ENCODE measurements at places on chromosomes 16 and 17. TPM values are rescaled to one million over a fixed set of nuclear protein-coding genes. Genes with fewer than 3 reads are reported as not detected.

DNA sequence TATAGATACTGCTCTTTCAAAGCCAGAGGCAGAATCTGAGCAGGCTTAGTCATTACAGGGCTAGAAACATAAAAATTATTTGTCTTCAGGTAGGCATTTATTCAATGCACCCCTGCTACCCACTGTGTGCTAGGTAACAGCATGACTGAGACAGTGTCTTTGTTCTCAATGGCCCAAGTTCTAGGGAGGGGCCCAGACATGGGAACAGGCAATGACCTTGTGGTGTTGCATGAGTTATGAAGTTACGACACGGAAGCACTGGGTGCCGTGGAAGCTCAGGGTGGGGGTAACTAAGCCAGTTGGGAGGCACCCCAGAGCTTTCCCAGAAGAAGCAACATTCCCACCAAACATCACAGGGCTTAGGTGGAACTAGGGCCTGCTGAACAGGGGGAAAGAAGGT lies 87.0 kb downstream of the CPPED1 start:
- no peak for DNase-seq

DNA sequence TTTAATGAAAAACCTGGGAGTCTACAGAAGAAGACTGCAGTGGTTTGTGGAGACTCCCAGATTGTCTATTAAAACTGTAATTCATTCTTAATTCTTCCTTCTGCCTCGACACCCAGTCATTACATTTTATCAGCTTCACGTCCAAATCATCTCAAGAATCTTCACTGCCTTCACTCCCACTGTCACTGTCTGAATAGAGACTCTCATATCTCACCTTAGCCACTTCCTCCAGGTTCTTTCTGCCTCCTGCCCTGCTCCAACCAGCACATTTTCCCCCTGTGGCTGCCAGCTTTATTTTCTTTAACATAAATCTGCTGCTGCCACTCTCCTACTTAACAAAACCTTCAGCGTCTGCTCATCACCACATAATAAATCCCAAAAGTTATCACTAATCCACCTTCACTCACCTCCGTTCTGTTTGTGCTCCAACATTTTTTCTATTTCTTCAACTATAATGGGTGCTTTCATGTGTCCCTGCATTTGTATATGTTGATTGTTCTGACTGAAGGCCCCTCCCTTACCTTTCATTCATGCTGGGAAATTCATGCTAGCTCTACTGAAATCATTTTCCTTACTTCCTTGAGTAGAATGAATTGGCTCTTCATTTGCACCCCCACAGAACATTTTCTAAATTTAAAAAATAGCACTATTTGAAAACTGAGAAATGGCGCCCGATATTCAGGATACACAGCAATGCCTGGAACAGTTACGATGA lies 38.9 kb downstream of the KCNJ2 start:
- DNase-seq: no peak

GRCh38 chr16:4846503-4846900 lies 586 bp downstream of the GLYR1 start:
- DNase-seq: peak; percentile 46

- no peak for DNase-seq
These were observed 43.5 kb downstream of the NT5M start for GRCh38 chr17:17346428-17347233.

DNA sequence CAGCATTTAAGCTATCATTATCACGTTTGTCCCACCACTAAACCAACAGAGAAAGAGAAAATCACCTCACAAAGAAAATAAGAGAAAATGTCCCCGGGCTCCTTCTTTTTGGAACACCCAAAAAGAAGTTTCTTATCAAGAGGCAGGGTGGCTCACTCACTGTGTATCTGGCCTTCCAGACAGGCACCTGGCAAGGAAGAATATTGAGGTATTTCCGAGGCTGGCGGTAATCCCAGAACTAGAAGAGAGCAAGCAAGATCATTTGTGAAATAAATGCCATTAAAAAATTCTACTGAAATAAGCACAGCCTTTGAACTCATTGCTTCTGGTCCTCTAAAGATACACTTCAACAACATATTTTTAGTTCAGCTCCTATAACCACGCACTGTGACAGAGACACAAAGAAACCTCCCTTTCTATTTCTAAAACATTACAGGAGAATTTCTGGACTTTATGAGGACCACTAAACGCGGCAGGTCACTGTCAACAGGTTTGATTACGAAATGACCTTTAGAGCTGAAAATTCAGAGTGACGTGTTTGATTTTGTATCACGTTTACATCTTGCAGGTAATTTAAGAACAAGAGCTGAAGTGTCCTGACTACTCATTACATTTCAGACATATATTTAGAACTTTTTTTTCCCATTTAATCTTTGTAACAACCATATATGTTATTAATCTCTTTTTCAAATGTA lies 61.0 kb downstream of the WDR59 start:
- no peak for DNase-seq

GRCh38 chr16:24589997-24590396 lies 50.6 kb downstream of the RBBP6 start:
- no peak for DNase-seq

GRCh38 chr16:10967986-10968385 lies 23.6 kb downstream of the CLEC16A start:
- no peak for DNase-seq

GRCh38 chr17:73311428-73311780 lies 397 bp downstream of the CDC42EP4 start:
- no peak for DNase-seq

DNA sequence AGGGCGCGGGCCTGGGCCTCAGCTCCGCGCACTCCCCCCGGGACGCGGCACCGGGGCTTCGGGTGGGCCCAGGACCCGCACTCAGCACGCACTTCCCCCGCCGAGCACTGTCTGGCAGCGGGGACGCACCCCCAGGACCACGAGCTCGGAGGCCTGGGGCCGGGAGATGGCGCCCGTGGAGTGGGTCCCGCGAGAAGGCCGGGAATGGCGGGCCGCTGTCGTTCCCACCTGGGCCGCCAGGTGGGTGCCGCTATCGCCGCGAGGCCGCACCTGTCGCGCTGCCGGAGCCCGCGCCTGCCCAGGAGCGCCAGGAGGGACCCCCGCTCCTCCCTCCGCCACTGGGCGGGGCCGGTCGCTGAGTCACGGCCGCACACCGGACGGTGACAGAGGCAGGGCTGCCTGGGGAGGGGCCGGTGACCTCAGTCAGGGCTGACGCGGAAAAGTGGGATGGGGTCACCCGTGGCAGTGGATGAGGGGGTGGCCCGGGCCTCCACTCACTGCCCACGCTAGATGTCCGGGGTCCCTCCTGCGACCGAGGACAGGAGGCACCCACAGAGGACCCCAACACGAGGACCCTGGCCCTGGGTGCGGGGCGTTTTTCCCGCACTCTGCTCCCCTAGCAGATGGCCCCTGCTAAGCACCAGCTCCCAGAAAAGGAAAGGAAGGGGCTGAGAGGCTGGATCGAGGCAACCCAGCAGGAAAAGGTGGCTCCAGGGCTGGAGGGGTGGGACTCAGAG lies 6.9 kb upstream of the ACTG1 start:
- DNase-seq: peak; percentile 86

- DNase-seq: no peak
These were observed 40.3 kb upstream of the MRPS23 start for GRCh38 chr17:57889892-57890856.

The KLHL10 gene
- not detected for total RNA-seq

The C17orf58 gene
- total RNA-seq: 4.3 TPM

The CCDC102A gene
- total RNA-seq: 24.4 TPM

The FNDC8 gene
- not detected for total RNA-seq

The WDR45B gene
- 112 TPM for total RNA-seq

The CRYBA1 gene
- total RNA-seq: not detected

The KCNJ12 gene
- total RNA-seq: not detected

The GOSR1 gene
- total RNA-seq: 54.4 TPM

The TMC5 gene
- not detected for total RNA-seq

All from natural killer cell (primary cell).